ENCODE measurements at places on chromosomes 4 and X.

DNA sequence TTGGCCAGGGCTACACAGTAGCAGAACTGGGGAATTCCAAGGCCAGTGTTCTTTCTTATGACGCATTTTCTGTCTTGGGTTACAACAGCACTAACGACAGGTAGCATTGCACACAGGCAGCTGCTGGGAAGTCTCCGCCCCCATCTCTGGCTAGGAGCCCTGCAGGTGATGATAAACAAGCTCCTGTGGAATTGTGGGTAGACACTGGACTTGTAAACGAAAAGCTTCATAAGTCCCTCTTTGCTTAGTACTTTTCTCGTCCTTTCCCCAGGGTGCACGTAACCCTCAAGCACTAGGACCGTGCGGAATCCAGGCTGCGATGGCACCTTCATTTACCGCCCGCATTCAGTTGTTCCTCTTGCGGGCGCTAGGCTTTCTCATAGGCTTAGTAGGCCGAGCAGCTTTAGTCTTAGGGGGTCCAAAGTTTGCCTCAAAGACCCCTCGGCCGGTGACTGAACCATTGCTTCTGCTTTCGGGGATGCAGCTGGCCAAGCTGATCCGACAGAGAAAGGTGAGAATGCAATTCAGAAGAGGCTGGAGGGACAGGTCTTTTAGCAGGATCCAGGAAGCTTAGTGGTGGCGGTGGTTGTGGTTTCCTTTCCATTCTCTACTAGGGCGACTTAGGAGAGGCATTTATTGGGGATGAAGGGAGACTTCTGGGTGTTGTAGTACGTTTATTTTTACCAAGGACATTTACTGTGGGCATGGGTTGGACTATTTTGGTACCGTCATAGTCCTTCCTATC is at the start of gene FAAH2:
FAAH2 (plus strand) TSS at position 200 of the 745 bp plus-strand sequence; CDS start at position 320, 120 bp downstream.
- H3K27me3 ChIP-seq, result no peaks in the 10 kb centered on the region
- peak within 1 kb of the TSS; percentile 56 for H3K4me3 ChIP-seq
- H3K27ac ChIP-seq, result peak within 1 kb of the TSS; percentile 82
- no peaks in the 10 kb centered on the region for H3K4me1 ChIP-seq

DNA sequence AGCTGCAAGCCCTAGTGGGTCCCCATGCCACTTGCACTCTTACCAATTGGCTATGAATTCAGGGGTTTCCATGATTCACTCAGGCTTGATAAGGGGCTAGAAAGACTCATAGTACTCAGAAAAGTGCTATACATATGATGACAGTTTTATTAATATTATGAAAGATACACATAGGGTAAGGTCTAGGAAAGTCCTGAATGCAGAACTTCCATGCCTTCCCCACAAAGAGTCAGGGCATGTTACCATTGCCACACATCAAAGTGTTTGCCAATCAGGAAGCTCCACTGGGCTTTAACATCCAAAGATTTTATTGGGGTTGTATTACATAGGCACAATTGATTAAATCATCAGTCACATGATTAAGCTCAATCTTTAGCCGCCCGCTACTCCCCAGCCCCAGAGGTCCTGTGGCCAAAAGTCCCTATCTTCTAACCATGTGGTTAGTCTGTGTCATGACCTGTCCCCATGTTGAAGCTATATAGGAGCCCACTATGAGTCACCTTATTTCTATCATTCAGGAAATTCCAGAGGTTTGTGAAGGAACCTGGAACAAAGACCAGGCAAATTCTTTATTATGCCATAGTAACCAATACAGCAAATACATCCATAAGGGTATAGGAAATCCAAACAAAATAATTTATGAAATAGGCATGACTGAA is 635.6 kb downstream of the STPG2 start:
- H3K27ac ChIP-seq, result no peak overlapping the region
- no peak for DNase-seq
- no peak overlapping the region for H3K4me3 ChIP-seq
- no peaks in the 10 kb centered on the region for H3K4me1 ChIP-seq

DNA sequence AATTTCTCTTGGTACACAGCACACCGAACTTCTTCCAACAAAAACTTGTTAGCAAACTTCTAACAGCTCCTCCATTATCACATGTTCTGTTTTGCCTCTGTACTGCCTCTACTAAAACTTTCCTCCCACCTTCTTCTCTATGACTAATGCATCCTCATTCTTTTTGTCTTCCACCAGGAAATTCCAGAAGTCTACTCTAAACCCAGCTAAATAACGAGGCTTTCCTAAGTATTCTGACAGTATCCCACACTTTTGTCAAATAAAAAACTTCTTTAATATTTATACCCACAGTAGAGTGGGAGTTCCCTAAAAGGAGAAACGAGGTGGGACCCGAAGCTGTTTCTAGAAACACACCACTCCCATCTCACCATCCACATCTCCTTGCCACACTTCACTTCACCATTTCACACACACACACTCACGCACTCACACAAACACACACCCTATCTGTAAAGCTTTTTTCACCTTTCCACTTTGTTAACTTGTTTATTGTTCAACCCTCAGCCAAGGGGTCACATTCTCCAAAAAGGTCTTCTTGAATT is 280.3 kb downstream of the ARAP2 start:
- no peak for DNase-seq
- no peak overlapping the region for H3K27ac ChIP-seq
- no peaks in the 10 kb centered on the region for H3K27me3 ChIP-seq
- H3K4me1 ChIP-seq, result no peaks in the 10 kb centered on the region
- H3K4me3 ChIP-seq, result no peak overlapping the region
- no peaks in the 10 kb centered on the region for H3K36me3 ChIP-seq

DNA sequence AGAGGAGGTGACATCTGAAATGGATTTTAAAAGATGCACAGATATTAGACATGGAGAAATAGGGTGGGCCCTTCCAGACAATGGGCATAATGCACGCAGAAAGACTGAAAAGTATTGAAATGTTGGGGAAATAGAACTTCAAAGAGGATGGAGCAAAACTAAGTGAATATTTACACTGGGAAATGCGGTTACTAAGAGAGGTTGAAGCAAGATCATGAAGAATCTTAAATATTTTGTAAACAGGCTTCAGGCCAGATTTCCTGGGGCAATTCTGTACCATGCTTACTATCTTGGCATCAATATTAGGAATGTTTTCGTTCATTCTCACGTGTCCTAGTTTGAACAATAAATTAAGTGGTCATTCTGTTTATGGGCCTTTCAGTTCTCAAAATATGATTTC is 216.3 kb downstream of the ADAMTS3 start:
- no peaks in the 10 kb centered on the region for H3K27me3 ChIP-seq
- no peak overlapping the region for H3K4me3 ChIP-seq
- H3K4me1 ChIP-seq, result no peaks in the 10 kb centered on the region
- DNase-seq, result no peak

GRCh38 chrX:50099331-50099730 is 101.5 kb downstream of the AKAP4 start:
- no peaks in the 10 kb centered on the region for H3K36me3 ChIP-seq
- H3K4me1 ChIP-seq, result no peaks in the 10 kb centered on the region
- no peak overlapping the region for H3K27ac ChIP-seq
- no peaks in the 10 kb centered on the region for H3K27me3 ChIP-seq

GRCh38 chr4:152676052-152676854 is 3.5 kb downstream of the TMEM154 start:
- H3K27me3 ChIP-seq, result no peaks in the 10 kb centered on the region
- H3K36me3 ChIP-seq, result no peaks in the 10 kb centered on the region
- DNase-seq, result no peak
- H3K4me3 ChIP-seq, result no peak overlapping the region
- no peak overlapping the region for H3K27ac ChIP-seq

DNA sequence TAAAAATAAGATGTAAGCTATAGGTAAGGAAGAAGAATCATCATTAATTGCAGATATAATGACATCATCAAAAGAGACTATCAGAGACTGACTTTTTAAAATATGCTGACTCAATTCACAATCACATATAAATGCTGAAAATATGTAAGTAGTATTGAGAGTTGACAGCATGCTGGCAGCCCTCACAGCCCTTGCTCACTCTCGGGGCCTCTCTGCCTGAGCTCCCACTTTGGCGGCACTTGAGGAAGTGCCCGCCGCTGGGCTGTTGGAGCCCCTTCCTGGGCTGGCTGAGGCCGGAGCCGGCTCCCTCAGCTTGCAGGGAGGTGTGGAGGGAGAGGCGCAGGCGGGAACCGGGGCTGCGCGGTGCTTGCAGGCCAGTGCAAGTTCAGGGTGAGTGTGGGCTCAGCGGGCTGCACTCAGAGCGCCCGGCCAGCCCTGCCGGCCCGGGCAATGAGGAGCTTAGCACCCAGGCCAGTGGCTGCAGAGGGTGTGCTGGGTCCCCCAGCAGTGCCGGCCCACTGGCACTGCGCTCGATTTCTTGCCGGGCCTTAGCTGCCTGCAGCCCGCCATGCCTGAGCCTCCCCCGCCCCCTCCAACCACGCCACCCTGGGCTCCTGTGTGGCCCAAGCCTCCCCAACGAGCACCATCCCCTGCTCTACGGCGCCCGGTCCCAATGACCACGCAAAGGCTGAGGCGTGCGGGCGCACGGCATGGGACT is 68.9 kb downstream of the RAB28 start:
- no peaks in the 10 kb centered on the region for H3K27me3 ChIP-seq
- H3K27ac ChIP-seq, result no peak overlapping the region
- H3K36me3 ChIP-seq, result no peaks in the 10 kb centered on the region

DNA sequence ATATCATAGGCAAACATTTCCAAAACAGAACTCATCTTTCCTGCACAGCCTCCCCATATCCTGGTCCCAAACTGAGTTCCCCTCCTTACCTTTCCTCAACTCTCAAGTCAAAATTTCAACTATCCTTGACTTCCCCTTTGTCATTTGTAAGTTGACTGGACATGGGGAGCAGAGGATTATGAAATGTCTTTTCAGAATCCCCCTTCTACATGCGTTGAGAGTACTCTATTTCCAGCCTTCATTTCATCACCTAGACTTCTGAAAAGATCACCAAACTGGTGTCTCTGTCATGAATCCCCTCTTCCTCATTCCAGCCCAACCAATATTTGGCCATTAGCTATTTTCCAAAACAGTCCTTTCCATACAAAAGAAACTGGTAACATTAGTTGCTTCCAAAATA is 95.2 kb downstream of the SYNPO2 start:
- no peaks in the 10 kb centered on the region for H3K36me3 ChIP-seq
- no peaks in the 10 kb centered on the region for H3K4me1 ChIP-seq
- H3K4me3 ChIP-seq, result no peak overlapping the region
- DNase-seq, result no peak
- no peaks in the 10 kb centered on the region for H3K27me3 ChIP-seq
- H3K27ac ChIP-seq, result no peak overlapping the region

GRCh38 chrX:13059637-13060499 is 15.4 kb upstream of the FAM9C start:
- H3K27ac ChIP-seq, result peak overlapping the region; percentile 33
- H3K4me1 ChIP-seq, result no peaks in the 10 kb centered on the region
- H3K36me3 ChIP-seq, result no peaks in the 10 kb centered on the region
- H3K4me3 ChIP-seq, result no peak overlapping the region
- no peaks in the 10 kb centered on the region for H3K27me3 ChIP-seq
- no peak for DNase-seq

DNA sequence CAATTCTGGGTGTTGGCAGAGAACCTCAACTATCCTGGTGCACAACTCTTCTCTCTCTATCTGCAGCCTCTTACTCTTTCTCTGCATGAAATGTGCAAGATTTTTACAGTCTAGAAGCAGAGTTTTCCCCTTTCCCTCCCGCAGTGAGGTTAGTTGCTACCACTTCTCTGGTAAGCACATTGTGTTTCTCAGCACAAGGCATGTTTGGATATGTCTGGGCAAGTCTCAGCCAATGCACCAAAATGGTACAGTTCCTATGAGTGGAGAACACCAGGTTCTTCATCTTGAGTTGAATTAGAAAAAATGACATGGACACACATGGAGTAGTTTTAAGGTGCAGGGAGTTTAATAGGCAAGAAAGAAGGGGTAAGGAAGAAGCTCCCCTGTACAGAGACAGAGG is 187.0 kb downstream of the CCNG2 start:
- no peaks in the 10 kb centered on the region for H3K4me1 ChIP-seq
- no peaks in the 10 kb centered on the region for H3K27me3 ChIP-seq
- H3K36me3 ChIP-seq, result no peaks in the 10 kb centered on the region
- no peak for DNase-seq

DNA sequence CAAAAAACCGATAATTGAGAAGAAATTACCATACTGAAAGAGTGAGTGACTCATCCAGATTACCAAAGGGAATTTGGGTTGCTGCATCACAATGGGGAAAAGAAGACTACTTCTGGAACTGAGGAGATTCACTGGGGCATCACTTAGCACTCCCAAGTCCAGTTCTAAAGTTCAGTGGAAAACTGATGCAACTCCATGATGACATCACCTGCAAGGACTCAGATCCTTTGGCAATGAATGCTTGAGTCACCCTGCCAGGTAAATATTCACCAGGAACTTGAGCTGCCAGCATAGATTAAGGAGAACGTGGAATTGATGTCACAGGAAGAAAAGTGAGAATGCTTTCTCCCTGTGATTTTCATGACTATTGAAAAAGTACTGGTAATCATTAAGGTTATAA is 32.0 kb upstream of the SMIM10L2A start:
- no peak for DNase-seq
- H3K4me3 ChIP-seq, result no peak overlapping the region
- no peaks in the 10 kb centered on the region for H3K27me3 ChIP-seq
- H3K27ac ChIP-seq, result no peak overlapping the region
- no peaks in the 10 kb centered on the region for H3K4me1 ChIP-seq

DNA sequence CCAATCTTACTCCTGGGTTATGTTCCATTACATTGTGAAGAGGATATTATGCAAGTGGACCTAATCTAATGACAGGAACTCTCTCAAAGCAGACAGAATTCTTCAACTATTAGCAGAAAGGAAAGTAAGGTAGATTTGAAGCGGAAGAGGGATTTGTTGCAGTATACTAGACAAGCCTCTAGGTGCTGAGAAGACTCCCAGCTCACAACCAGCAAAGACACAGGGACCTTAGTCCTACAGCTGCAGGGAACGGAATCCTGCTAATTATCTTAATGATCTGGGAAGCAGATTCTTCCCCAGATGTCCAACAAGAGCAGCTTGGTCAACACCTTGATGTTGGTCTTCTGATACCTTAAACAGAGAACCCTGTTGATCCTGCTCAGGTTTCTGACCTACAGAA is 73.6 kb downstream of the STK32B start:
- no peak for DNase-seq
- H3K4me3 ChIP-seq, result no peak overlapping the region
- H3K27me3 ChIP-seq, result no peaks in the 10 kb centered on the region
- H3K4me1 ChIP-seq, result no peaks in the 10 kb centered on the region

- H3K27ac ChIP-seq, result no peak overlapping the region
- no peaks in the 10 kb centered on the region for H3K27me3 ChIP-seq
- H3K4me3 ChIP-seq, result no peak overlapping the region
- H3K36me3 ChIP-seq, result no peaks in the 10 kb centered on the region
- H3K4me1 ChIP-seq, result no peaks in the 10 kb centered on the region
Observed at GRCh38 chr4:105741548-105741947, 33.0 kb downstream of the GSTCD start.

DNA sequence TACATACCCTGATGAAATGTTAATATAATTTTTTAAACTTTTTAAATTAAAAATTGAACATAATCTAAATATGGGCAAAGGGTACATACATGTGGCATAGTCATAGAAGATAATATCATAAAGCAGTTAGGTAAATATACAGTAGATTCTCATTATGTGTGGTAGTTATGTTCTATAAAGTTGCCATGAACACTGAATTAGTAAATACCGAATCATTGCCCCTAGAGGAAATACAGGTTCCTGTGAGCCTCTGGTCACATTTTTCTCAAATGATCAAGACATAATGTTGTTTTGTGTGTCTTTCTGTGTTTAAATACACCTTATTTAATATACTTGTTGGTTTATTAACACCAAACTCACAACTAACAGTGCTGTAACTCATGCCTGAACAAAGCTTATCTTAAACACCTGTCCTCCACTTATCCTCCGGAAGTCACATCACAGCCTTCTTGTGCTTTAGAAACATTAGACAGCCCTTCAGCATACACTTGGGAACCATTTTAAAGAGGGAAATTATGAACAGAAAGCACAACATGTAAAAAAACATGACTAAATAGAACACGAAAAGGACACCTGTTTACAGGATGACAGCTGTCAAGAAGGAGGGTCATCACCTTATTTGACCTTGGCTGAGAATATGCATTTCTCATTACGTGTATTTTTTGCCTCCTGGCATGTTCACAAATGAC is 169.4 kb upstream of the NAP1L5 start:
- no peak overlapping the region for H3K27ac ChIP-seq
- no peaks in the 10 kb centered on the region for H3K36me3 ChIP-seq
